ENCODE measurements at places on chromosomes 3 and 15.

DNA sequence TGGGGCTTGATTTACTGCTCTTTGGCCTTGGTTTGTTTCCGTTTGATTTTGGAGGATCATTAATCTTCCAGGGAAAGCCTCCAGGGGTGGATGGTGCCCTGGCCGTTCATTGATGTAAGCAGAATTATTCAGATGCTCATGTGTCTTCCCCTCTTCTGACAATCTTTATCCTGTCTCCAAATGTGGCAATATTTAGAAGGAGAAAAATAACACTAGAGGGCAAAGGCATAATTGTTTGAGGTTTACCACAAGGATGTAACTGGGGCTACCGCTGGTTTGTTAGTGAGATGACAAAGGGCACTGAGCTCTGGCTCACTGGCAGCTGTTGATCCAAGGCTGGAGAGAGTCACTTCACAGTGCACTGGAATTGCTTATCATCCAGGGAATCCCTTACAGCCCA, 18.2 kb upstream of the PLCL2 start:
- DNase-seq: no peak

- no peak for DNase-seq
These were observed 106.1 kb upstream of the NDN start for GRCh38 chr15:23793191-23793680.

DNA sequence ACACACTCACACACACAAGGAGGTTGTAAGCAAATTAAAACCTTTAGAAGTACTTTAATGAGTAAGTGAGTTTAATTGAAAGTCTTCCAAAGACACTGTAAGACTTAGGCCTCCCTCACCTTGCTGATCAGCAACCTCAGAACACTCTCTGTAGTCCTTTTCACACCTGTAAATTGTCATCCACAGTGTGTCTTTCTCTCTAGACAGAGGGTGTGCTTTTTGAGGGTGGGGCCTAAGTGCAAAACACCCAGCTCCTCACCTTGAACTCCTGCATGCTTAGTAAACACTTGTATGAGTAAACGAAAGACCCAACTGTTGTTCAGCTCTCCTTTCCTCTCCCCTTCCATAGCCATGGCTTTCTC, 183.2 kb upstream of the IL12A start:
- DNase-seq: no peak

- no peak for DNase-seq
These were observed 503.4 kb upstream of the CBLB start for GRCh38 chr3:106371971-106372805.

- DNase-seq: no peak
These were observed 242.8 kb upstream of the LYSMD4 start for GRCh38 chr15:99976000-99976399.

GRCh38 chr3:169337500-169338078, 325.9 kb downstream of the MECOM start:
- no peak for DNase-seq

- no peak for DNase-seq
These were observed 9.7 kb downstream of the TTC23 start for GRCh38 chr15:99239545-99240198.

GRCh38 chr15:66164788-66165187, 88.8 kb downstream of the MEGF11 start:
- DNase-seq: no peak

GRCh38 chr15:92634671-92635201, 20.8 kb downstream of the FAM174B start:
- no peak for DNase-seq

DNA sequence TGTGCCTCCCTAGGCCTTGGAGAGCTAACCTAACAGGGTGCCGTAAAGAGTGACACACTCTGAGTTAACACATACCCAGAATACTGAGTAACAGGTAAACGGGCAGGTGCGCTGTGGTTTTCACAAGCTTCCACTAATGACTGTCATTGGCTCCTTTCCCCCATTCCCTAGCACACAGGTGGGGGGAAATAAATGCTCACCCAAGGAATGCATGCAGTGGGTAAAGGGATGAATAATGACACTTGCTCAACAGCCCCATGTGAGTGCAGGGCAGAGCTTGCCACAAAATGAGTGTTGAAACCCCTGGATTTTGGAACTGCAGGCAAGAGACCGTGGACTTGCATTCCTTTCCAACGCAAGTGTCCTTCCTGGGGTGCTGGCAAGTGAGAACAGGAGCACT, 57.6 kb downstream of the ADAMTS17 start:
- DNase-seq: no peak

- no peak for DNase-seq
These were observed 7.7 kb downstream of the RYK start for GRCh38 chr3:134242649-134243617.

- no peak for DNase-seq
These were observed 26.7 kb downstream of the CLK3 start for GRCh38 chr15:74642348-74642733.

GRCh38 chr3:45870099-45870498, 16.2 kb upstream of the CCR9 start:
- DNase-seq: peak; percentile 40

DNA sequence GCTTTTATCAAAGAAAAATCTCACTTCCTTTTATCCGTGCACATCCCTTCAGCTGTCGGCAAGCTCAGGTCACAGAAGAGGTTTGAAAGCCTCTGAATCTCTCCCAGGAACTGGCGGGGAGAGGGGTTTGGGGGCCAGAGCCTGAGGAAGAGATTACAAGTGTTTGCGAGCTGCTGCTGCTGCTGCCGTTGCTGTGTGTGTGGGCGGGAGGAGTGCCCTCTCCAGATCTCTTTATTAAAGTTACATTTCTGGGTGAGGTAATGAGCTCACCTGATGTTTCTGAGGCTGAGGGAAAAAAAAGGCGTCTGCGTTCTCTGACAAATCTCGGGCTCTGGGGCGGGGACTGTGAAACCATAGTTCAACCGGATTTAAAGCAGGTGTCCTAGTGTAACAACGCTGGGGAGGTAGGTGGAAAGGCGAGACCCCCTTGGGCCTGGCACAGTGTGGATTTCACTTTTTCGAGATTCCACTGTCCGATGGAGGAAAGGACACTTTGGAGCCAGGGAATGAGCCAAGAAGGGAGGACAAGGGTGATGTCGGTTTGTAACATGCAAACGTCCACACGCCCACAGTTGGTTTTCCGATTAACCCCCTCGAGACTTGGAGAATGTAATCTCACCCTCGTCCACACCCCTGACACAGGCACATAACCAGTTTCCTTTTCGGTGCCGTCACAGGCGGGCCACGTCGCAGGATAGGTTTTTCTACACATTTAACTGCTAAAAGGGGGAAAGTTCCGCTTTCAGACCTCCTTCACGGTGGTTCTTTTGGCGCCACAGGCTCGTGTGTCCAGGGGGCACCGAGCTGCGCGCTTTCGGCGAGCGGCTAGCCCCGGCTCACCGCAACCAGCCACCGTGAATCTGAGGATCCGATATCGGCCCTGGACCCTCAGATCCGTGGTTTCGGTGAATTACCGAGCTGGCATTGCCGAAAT, 2.1 kb downstream of the ALCAM start:
- DNase-seq: peak; percentile 69

GRCh38 chr3:150384296-150385212, 23.5 kb upstream of the TSC22D2 start:
- DNase-seq: peak; percentile 32

DNA sequence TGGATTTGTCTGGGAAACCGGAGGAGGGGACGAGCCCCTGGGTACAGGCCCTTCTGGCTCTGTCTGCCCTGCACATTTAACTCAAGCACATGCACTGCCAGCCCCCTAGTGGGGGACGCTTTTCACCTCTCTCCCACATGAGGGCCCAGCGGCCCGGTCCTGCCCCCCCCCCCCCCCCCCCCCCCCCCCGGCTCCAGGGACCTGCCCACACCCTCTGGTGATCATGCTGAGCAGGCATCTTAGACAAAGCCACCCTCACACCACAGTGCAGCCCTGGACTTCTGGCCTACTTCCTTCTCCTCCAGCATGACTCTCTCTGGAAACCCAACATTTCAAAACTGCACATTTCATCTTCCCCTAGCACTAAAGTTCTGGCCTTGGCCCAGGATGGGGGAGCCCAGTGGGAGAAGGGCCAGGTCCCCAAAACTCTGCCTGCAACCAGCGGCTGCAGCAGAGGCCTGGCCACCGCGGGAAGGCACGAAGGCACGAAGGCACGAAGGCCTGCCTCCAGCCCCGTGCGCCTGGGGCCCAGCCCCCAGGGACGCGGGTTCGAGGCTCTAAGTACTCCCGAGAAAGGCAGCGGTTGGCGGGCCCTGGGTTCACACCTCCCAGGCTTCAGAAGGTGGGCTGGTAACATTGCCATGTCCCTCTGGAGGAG, 14.1 kb downstream of the KLF15 start:
- DNase-seq: no peak

GRCh38 chr15:75653347-75653913, 5.7 kb downstream of the SNX33 start:
- no peak for DNase-seq

GRCh38 chr3:31917303-31918005, 63.6 kb downstream of the OSBPL10 start:
- DNase-seq: no peak

DNA sequence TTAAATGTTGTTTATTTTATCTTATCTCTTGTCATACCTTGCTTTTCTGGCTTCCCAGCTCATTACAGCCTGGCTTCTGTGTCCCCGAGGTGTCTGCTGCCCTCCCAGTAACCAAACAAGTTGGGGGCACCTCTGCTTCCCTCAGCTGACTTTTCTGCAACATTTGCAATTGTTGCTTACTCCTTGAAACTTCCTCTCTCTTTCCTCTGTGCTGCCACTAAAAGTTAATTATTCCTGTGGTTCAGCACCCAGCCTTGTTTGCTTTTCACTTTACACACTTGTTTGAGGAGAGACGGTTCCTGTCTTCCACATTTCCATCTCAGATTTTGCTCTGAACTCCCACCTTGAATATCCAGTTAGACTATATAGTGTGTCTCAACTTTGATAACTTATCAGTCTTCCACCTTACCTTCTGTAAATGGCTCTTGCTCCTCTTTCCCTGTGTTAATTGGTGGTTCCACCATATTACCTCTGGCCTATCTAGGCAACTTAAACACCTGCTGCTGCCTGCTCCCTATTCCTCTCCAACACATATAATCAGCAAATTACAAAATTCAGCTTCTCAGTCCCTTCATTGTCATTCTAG, 21.6 kb downstream of the MCTP2 start:
- no peak for DNase-seq

DNA sequence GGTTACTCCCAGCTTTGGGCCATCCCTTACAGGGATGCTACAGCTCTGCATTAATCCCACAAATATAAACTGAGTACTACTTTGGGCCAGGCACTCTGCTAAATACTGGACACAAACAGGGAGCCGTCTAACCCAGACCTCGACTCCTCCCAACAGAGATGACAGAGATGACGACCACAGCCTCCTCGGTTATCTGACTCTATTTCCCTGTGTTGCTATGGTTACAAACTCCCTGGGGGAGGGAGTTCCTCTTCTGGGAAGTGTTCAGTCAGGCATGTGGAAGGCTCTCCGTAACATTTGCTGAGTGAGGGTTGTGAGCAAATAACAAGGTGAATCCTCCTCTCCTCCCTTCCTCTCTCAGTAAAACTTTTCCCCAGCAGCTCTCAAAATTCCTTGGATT, 6.7 kb upstream of the CMTM7 start:
- no peak for DNase-seq

- DNase-seq: no peak
These were observed 99.0 kb downstream of the MAP2K5 start for GRCh38 chr15:67641453-67641852.

DNA sequence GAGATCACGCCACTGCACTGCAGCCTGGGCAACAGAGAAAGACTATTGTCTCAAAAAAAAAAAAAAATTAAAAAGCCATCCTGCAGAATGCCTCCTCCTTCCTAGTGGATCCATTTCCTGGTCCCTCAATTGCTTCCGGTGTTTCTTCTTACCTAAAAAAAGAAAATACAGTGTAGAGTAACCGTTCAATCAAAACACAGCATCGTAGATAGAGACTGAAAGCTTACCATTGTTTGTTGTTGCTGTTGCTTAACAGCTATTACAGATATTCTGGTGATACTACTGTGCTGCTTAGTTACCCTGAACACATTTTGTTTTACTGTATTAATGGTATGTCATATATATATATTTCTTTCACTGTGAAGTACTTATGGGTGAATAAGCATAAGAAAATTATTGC, 105.5 kb upstream of the LRRFIP2 start:
- DNase-seq: no peak

DNA sequence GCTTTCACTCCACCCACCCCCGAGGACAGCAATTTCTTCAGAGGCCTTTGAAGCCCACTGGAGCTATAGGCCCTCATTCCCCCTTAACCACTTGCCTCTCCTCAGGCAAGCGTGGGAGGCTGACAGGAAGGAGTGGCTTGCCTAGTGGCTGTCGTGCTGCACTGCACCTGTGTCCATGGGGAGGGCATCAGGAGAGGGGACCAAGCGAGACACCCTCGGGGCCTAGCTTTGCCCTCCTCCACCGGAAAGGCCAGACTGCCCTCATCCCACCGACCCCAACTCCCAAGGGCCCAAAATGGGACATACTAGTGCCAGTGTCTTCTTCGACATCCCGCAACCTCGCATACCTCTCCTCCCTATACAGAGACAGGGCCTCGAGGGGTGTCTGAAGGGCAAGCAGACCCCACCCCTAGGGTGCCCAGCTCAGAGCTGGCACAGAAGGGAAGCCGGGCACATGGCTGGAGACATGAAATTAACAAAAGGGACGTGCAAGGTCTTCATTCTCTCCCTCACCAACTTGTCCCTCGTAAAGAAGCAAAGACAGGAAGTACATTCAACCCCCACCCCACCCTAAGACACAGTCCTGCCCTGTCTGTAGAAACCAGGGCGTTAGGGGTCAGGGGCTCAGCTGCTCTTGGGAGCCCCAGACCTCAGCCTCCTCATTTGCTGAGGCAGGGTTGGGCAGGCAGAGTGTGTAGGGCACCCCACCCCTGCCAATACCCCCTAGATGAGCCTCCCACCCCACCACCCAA, 24.3 kb downstream of the VIPR1 start:
- DNase-seq: peak; percentile 44

DNA sequence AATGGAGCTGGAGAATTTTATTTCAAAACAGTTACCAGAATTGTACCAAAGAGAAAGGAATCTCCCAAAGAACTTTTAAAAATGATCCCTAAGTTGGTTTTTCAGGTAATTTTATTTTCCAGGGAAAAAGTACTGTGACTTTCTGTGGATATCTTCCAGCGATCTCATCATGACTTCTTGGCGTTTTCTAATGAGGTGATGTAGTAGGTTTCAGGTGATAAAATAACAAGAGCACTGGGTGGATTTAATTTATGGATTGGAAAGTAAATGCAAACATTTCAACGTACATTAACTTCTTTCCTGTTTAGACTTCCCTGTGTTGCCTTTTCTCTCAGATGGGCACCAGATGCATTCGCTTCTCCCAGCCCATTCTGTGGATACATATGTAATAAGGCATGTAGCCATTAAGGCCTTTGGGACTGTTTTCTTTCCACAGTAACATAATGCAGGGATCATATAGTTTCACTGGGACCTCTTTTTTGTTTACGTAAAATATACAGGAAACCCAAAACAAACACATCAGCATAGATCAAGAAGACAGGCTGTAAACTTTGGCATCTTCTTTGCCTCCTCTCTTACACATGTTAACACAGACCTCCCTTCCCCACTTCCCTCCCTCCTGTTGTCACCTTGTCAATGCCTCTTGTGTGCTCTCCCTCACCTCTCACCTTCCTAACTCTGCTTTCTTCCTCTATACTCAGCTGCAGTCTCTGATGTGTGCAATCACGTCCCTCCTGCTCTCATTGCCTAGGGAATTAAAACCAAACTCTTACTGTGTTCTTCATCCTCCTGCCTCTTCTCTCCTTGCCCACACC, 13.0 kb downstream of the PHLDB2 start:
- DNase-seq: no peak

GRCh38 chr15:77710206-77710605, 77.5 kb upstream of the LINGO1 start:
- no peak for DNase-seq

GRCh38 chr3:167507954-167508353, 34.1 kb upstream of the SERPINI2 start:
- DNase-seq: no peak

Data from activated T-cell treated with anti-CD3 and anti-CD28 coated beads for 48 hours (primary cell).